ENCODE measurements at places on chromosomes 6 and 20.

DNA sequence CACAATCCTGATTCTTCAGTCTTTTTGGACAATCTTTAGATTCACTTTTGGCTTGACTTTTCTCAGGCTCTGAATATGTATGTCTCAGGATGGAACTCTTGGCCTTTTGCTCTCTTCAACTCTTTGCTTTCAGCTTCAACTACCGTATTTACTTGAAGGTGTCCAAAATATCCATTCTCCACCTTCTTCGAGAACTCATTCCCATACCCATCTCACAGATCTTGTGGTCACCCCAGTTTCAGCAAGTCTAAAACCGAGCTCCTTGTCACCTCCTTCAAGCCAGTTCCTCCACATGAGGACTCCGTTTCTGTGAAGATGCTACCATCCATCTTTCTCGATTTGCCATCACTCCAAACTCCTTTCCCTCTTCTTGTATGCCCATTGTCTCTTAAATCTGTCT is 2.0 kb upstream of the MMP24 start:
- DNase-seq = no peak
- H3K4me1 ChIP-seq = peaks cover 26% of the 10 kb centered on the region
- H3K27me3 ChIP-seq = peaks cover 8% of the 10 kb centered on the region
- no peak overlapping the region for H3K27ac ChIP-seq

- no peak for DNase-seq
- no peaks in the 10 kb centered on the region for H3K27me3 ChIP-seq
- no peak overlapping the region for H3K4me3 ChIP-seq
- H3K27ac ChIP-seq = peak overlapping the region; percentile 33
- H3K36me3 ChIP-seq = no peaks in the 10 kb centered on the region
- peaks cover 35% of the 10 kb centered on the region for H3K4me1 ChIP-seq
Measured at GRCh38 chr20:10490257-10490656, 55.2 kb downstream of the SLX4IP start.

DNA sequence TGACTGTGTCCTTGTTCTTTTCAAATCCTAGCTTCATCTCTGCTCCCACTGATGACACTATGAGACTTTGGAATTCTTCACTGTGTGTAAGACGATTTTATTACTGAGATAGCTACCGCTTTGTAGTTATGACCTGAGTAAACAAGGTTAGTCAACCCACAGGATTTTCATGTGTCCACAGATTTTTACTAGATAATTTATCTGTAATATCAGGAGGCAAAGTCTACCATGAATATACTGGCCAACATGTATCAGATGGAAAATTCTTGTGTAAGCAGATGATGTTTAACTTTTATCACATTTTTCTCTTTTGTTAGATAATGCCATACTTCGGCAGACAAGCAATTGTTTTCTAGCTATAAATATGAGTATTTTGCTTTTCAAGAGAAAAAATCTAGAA is 119.8 kb downstream of the SGK1 start:
- H3K27ac ChIP-seq = no peak overlapping the region
- peaks cover 15% of the 10 kb centered on the region for H3K4me1 ChIP-seq
- no peaks in the 10 kb centered on the region for H3K27me3 ChIP-seq
- no peak for DNase-seq
- no peaks in the 10 kb centered on the region for H3K36me3 ChIP-seq

DNA sequence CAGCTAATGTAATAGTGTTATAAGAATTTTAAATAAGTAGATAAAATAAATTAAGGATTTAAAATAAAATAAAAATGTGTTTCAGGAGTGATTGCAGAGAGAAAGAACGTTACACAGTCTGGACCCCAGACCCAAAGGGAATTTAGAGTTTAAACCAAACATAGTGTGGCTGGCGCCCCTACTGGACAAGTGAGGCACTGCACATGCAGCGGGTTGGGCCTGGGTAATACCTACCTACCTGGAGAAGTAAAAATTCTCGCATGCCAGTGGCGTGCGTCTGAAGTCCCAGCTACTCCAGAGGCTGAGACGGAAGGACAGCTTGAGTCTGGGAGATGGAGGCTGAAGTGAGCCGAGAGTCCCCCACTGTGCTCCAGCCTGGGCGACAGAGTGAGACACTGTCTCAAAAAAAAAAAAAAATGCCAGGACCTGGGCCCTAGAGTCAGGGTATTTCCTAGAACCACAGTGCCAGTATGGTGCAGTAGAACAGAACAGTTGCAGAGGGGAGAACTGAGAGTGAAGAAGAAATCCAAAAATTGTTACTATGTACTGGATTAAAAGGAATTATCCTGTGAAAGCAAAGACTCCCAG is 71.4 kb upstream of the TCF21 start:
- no peaks in the 10 kb centered on the region for H3K4me1 ChIP-seq
- no peaks in the 10 kb centered on the region for H3K27me3 ChIP-seq
- DNase-seq = peak; percentile 61
- H3K4me3 ChIP-seq = no peak overlapping the region
- H3K27ac ChIP-seq = no peak overlapping the region

DNA sequence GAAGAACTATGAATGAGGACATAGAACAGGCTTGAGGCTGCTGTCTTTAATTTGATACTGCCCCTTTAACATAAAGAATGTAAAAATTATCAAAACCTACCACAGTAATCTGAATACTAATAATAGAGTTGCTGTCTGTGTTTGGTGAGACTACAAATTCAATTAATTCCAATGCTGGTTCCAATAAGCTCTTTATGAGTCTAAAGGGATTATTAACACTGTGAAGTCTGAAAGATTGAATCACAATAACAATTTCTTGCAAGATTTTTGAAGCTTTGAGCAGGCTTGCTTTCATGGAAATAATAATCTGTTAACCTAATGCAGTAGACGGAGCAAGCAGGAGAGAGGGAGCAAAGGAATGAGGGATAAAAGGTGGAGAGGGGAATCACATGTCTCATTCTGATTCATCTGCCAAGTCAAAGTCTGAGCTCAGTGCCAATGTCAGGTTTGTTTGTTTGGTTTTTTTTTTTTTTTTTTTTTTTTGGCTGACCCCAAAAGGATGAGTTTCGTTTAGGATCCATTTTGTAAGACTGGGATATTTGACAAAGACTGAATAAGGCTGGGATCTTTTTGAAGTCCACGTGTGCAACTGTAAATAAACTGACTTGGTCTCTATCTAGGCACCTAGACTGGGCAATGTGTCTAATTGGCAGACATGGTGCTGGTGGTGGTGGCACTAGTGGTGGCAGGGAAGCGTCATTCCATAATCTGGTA is 211.6 kb downstream of the RNF144B start:
- H3K27ac ChIP-seq = no peak overlapping the region
- DNase-seq = no peak
- H3K27me3 ChIP-seq = no peaks in the 10 kb centered on the region
- H3K4me3 ChIP-seq = no peak overlapping the region

DNA sequence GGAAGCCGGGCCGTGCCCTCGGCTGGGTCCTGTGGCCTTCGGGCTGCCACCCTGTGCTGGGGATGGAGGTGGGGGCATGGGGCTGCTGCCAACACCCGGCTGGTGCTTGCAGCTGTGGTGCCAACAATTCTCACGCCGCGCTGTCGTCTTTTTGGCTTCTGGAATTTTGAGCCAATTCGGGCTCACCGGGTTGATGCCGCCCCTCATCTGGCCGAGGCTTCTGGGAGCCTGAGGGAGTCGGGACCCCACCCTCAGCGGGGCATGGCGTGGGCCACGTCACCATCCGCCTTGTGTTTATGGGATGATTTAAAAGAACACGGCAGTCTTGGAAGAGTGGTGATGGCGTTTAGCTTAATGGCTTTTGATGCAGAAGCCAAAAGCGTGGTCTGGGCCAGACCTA is 8.7 kb upstream of the NPBWR2 start:
- no peak overlapping the region for H3K4me3 ChIP-seq
- no peaks in the 10 kb centered on the region for H3K36me3 ChIP-seq
- peaks cover 10% of the 10 kb centered on the region for H3K27me3 ChIP-seq
- DNase-seq = no peak

- DNase-seq = no peak
- no peaks in the 10 kb centered on the region for H3K36me3 ChIP-seq
- no peaks in the 10 kb centered on the region for H3K27me3 ChIP-seq
- peaks cover 18% of the 10 kb centered on the region for H3K4me1 ChIP-seq
Measured at GRCh38 chr6:153208706-153209105, 77.6 kb upstream of the RGS17 start.

GRCh38 chr6:6840831-6841291 is 252.3 kb downstream of the LY86 start:
- no peak overlapping the region for H3K27ac ChIP-seq
- H3K27me3 ChIP-seq = peaks cover 1% of the 10 kb centered on the region
- H3K4me1 ChIP-seq = peaks cover 10% of the 10 kb centered on the region

DNA sequence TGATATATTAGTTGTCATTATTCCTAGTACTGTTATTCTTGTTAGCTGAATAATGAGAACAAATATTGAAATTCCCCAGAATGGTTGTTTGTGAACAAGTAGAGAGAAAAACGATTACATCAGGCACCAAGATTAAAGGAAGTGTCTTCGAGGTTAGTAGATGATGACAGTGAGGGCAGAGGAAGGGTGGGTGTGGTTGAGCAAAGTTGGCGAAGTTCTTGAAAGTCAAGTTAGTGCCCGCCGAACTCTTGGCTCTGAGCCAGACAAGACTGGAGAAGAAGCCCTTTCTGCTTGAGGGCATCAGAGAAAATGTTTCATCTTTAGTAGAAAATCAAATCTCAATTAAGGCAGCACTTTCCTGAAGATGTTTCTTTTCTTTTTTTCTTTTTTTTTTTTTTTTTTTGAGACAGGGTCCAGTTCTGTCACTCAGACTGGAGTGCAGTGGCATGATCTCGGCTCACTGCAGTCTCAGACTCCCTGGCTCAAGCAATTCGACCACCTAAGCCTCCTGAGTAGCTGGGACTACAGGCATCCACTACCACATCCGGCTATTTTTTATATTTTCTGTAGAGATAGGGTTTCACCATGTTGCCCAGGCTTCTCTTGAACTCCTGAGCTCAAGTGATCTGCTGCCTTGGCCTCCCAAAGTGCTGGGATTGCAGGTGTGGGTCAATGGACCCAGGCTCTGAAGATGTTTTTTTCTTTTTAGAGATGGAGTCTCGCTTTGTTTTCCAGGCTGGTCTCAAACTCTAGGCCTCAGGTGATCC is 77.1 kb downstream of the SGK1 start:
- H3K4me3 ChIP-seq = no peak overlapping the region
- H3K27ac ChIP-seq = no peak overlapping the region
- H3K4me1 ChIP-seq = no peaks in the 10 kb centered on the region
- H3K27me3 ChIP-seq = peaks cover 1% of the 10 kb centered on the region
- DNase-seq = no peak

DNA sequence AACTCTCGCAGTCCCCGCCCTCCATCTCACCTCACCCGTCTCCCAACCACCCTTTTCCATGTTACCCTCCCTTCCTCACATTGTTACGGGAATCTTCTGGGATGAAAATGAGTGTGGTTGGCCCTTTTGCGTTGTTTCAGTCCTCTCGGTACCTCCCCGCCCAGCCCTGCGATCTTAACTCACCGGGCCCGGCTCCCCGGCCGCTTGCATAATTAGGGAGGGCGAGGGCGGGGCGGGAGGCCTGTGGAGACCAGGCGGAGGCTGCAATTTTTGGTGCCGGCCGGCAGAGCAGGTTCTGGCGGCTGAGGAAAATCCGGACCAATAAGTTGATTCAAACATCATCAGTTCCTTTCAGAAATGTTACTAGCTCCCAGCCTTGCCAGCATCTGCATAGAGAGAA is 25.2 kb downstream of the TFAP2B start:
- H3K27me3 ChIP-seq = peaks cover 50% of the 10 kb centered on the region
- no peak for DNase-seq
- no peaks in the 10 kb centered on the region for H3K36me3 ChIP-seq
- no peak overlapping the region for H3K27ac ChIP-seq
- no peak overlapping the region for H3K4me3 ChIP-seq

GRCh38 chr20:20685635-20686034 is 26.8 kb downstream of the RALGAPA2 start:
- H3K36me3 ChIP-seq = no peaks in the 10 kb centered on the region
- H3K4me3 ChIP-seq = no peak overlapping the region
- H3K27ac ChIP-seq = no peak overlapping the region
- peaks cover 12% of the 10 kb centered on the region for H3K4me1 ChIP-seq
- no peaks in the 10 kb centered on the region for H3K27me3 ChIP-seq

- H3K4me1 ChIP-seq = peaks cover 13% of the 10 kb centered on the region
- H3K27me3 ChIP-seq = peaks cover 3% of the 10 kb centered on the region
- H3K27ac ChIP-seq = peak overlapping the region; percentile 61
- H3K36me3 ChIP-seq = peaks cover 38% of the 10 kb centered on the region
Measured at GRCh38 chr6:38673397-38674165, 29.4 kb downstream of the GLO1 start.

GRCh38 chr6:162156146-162156545 is 571.4 kb downstream of the PRKN start:
- no peak overlapping the region for H3K27ac ChIP-seq
- DNase-seq = no peak
- H3K4me1 ChIP-seq = no peaks in the 10 kb centered on the region
- H3K36me3 ChIP-seq = no peaks in the 10 kb centered on the region
- no peaks in the 10 kb centered on the region for H3K27me3 ChIP-seq

- H3K36me3 ChIP-seq = no peaks in the 10 kb centered on the region
- no peak overlapping the region for H3K27ac ChIP-seq
- H3K4me1 ChIP-seq = peaks cover 14% of the 10 kb centered on the region
- no peaks in the 10 kb centered on the region for H3K27me3 ChIP-seq
- DNase-seq = peak; percentile 72
- H3K4me3 ChIP-seq = no peak overlapping the region
Measured at GRCh38 chr6:75932067-75932466, 140.4 kb downstream of the IMPG1 start.

DNA sequence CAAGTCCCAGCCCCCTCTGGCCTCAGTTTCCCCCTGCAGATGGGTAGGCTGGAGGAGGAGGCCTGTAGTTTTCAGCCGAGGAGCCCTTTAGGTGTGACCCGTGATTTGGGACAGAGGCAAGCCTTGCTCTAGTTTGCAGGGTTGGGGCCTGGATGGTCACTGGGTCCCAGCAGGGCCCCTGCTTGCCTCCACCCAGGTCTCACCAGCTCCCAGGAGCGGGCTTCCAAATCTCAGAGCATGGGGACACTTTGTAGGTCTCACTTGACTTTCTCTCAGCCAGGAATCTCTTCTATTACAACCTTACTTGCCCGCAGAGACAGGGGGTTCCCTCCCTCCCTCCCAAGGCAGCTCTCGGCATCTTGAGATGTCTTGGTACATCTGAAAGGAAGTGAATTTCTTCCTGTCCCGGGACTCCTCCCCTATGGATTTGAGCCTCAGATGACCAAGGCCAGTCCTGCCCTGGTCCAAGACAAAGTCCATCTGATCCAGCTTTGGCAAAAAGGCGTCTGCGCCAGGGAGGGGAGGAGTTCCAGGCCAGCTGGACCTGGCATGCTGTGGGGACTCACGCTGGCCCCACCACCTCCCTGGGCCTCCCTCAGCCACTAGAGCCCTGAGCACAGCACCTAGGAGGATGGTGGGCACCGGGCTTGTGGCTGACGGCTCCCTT is 47.4 kb downstream of the SRC start:
- peaks cover 11% of the 10 kb centered on the region for H3K36me3 ChIP-seq
- peaks cover 24% of the 10 kb centered on the region for H3K4me1 ChIP-seq
- no peak overlapping the region for H3K4me3 ChIP-seq
- DNase-seq = no peak
- peaks cover 10% of the 10 kb centered on the region for H3K27me3 ChIP-seq

- peaks cover 2% of the 10 kb centered on the region for H3K27me3 ChIP-seq
- no peaks in the 10 kb centered on the region for H3K36me3 ChIP-seq
- no peak overlapping the region for H3K4me3 ChIP-seq
- H3K4me1 ChIP-seq = no peaks in the 10 kb centered on the region
- no peak for DNase-seq
- no peak overlapping the region for H3K27ac ChIP-seq
Measured at GRCh38 chr6:151822252-151823111, 15.0 kb downstream of the ESR1 start.

GRCh38 chr6:20997143-20997769 is 463.0 kb downstream of the CDKAL1 start:
- H3K27ac ChIP-seq = no peak overlapping the region
- H3K4me3 ChIP-seq = no peak overlapping the region
- no peaks in the 10 kb centered on the region for H3K27me3 ChIP-seq
- H3K4me1 ChIP-seq = peaks cover 6% of the 10 kb centered on the region
- peaks cover 4% of the 10 kb centered on the region for H3K36me3 ChIP-seq
